ENCODE measurements at places on chromosomes 4 and X.

GRCh38 chr4:84803720-84804119, 162.8 kb downstream of the WDFY3 start:
- peak; percentile 67 for DNase-seq
- peak overlapping the region; percentile 33 for H3K4me3 ChIP-seq
- H3K27ac ChIP-seq, result peak overlapping the region; percentile 72
- peaks cover 5% of the 10 kb centered on the region for H3K36me3 ChIP-seq
- H3K27me3 ChIP-seq, result no peaks in the 10 kb centered on the region

- peak; percentile 90 for DNase-seq
- H3K36me3 ChIP-seq, result no peaks in the 10 kb centered on the region
- H3K4me3 ChIP-seq, result no peak overlapping the region
- H3K27ac ChIP-seq, result no peak overlapping the region
These were observed 14.9 kb downstream of the NRK start for GRCh38 chrX:105837232-105837631.

DNA sequence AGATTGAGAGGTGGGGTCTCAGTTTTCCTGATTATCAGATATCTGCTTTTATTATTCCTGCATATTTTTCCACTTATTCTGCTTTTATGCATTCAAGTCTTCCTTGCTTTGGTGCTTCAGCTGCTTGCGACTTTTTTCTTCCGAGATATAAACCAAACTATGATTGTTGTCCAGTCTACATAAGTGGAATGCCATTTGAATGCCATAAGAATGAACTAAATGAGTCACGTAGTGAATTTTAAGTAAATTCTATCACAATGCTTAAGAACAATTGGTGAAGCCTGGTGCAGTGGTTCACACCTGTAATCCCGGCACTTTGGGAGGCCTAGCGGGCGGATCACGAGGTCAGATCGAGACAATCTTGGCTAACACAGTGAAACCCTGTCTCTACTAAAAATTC, 189.1 kb downstream of the PCDH18 start:
- no peak overlapping the region for H3K4me3 ChIP-seq
- H3K4me1 ChIP-seq, result no peaks in the 10 kb centered on the region
- no peak for DNase-seq
- H3K27me3 ChIP-seq, result no peaks in the 10 kb centered on the region
- H3K27ac ChIP-seq, result no peak overlapping the region

DNA sequence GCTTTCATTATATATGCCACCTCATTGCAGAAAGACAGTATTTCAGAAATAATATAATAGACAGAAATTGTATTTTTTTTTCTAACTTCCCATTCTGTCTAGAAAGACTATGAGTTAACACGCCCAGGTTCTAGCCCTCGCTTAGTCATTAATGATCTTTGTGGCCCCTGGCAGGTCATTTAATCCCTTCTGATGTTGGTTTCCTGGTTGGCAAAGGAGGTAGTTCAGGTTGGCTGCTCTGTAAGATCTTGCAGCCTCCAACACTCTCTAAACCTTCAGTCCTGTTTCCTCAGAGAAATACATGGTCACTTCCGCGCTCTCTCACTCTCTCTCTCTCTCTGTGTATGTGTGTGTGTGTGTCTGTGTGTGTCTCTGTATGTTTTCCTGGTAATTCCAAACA, 156.3 kb upstream of the NOCT start:
- no peak overlapping the region for H3K4me3 ChIP-seq
- no peaks in the 10 kb centered on the region for H3K27me3 ChIP-seq
- no peaks in the 10 kb centered on the region for H3K4me1 ChIP-seq
- DNase-seq, result peak; percentile 5

DNA sequence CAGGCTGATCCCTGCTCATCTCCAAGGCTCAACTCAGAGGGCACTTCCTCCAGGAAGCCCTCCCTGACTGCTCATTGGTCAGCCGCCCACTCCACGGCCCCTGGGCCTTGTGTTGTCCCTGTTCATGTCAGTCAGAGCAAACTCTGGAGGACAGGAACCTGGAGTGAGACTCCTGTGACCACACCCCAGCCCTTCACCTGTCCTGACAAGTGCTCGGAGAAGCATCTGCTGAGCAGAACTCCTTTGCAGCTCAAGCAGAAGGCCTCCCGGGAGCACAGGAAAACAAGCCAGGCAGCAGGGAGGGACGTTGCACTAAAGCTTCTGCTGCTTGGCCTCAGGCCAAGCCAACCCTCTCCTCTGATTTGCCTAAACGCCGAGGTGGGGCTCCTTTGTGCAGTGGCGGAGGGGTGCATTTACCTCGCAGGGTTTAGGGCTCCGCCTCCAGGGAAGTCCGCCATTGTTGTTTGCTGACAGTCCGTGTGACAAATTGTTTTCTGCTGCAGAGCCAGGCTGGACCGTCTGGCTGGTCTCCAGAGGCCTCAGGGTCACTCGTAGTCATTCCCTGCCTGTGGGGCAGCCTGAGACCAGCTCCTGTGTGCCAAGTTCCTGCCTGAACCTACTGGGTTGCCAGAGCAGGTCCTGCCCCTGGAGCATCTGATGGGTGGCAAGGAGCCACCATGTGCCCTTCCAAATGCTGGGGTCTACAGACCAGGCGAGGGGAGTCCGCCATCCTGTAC, 61.8 kb downstream of the C4orf50 start:
- peak; percentile 10 for DNase-seq
- no peaks in the 10 kb centered on the region for H3K4me1 ChIP-seq
- peaks cover 48% of the 10 kb centered on the region for H3K27me3 ChIP-seq
- no peak overlapping the region for H3K4me3 ChIP-seq

- no peaks in the 10 kb centered on the region for H3K27me3 ChIP-seq
- H3K27ac ChIP-seq, result no peak overlapping the region
- H3K4me3 ChIP-seq, result no peak overlapping the region
- DNase-seq, result no peak
These were observed 25.5 kb upstream of the USO1 start for GRCh38 chr4:75698963-75699228.

DNA sequence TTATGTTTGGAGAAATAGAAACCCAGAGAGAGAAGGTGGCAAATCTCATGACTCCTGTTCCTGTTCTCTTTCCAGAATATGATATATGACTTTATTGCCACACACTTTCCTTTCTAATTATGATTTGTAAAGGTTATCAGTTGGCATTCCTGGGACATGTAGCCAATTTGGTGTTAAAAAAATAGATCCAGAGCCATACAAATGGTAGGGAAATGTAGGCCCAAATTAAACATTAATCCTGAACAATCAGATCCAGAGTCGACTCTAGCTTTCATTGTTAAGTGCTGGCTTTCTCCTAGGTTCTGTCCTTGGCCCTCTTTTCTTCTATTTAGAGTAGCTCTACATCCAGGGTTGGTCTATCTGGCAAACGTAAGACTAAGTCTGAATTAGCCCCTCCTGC, 69.8 kb upstream of the LONRF3 start:
- no peaks in the 10 kb centered on the region for H3K36me3 ChIP-seq
- no peak overlapping the region for H3K27ac ChIP-seq
- no peaks in the 10 kb centered on the region for H3K27me3 ChIP-seq
- no peaks in the 10 kb centered on the region for H3K4me1 ChIP-seq
- no peak overlapping the region for H3K4me3 ChIP-seq
- no peak for DNase-seq

DNA sequence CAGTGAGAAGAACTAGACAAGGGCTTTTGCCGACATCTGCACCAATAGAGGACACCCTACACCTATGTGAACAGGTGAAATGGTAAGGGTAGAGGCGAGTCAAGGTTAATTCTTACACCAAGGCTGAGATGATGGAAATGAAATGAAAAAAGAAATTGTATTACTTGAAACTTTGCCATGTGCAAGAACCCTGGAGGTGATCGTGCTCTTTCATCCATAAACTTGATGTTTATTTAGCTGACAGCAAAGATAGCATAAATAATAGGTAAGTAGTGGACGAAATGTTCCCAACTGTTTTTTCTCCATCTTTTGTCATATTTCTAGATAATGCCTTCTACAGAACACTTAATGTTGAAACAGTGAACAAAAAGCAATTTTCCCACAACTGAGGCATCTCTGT, 162.5 kb downstream of the BANK1 start:
- H3K27ac ChIP-seq, result no peak overlapping the region
- DNase-seq, result no peak
- no peak overlapping the region for H3K4me3 ChIP-seq

- H3K4me3 ChIP-seq, result no peak overlapping the region
- H3K27ac ChIP-seq, result no peak overlapping the region
- no peaks in the 10 kb centered on the region for H3K36me3 ChIP-seq
- DNase-seq, result no peak
These were observed 807 bp downstream of the HMX1 start for GRCh38 chr4:8870647-8871416.

All from PC-3 (cell line).